ENCODE measurements at places on chromosomes 5 and 9.

DNA sequence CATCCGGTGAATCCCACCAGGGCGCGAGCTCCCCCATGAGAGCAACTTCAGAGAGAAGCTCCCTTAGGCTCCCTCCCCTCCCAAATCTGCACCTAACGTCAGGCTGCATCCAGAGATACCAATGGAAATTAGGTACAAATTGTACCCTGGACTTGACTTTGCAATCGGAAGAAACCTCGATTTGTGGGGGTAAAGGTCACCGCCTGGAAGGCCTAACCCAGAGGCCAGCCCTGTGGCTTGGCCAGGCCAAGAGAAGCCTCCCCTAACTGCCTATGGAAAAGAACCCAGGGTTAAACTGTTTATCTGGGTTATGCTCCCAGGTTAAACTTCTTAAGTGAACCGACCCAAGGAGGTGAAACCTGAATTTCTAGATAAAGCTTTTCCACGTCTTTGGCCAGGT is 80.4 kb downstream of the GTF3C4 start:
- no peak overlapping the region for H3K27ac ChIP-seq
- peaks cover 7% of the 10 kb centered on the region for H3K27me3 ChIP-seq
- H3K36me3 ChIP-seq, result no peaks in the 10 kb centered on the region
- H3K4me3 ChIP-seq, result no peak overlapping the region
- no peak for DNase-seq
- no peaks in the 10 kb centered on the region for H3K4me1 ChIP-seq

DNA sequence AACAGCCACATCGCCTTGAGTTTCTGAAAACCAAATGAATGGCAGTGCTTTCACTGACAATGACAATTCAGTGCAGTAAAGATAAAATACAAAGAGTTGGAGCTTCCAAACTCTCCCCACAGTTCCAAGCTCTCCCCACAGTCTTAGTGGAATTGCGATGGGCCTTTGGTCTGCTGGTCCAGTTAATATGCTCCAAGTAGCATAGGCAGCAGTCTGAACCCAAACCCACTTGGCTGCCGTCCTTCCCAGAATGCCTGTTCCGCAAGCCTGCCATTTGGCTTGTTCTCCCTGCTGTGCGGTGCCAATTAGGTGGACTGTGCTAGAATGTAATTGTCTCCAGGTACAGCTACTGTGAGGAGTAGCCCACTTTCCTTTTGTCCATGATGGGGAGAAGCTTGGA is 250.1 kb downstream of the GOLPH3 start:
- no peaks in the 10 kb centered on the region for H3K4me1 ChIP-seq
- no peak overlapping the region for H3K4me3 ChIP-seq
- DNase-seq, result no peak
- no peaks in the 10 kb centered on the region for H3K27me3 ChIP-seq
- no peaks in the 10 kb centered on the region for H3K36me3 ChIP-seq

DNA sequence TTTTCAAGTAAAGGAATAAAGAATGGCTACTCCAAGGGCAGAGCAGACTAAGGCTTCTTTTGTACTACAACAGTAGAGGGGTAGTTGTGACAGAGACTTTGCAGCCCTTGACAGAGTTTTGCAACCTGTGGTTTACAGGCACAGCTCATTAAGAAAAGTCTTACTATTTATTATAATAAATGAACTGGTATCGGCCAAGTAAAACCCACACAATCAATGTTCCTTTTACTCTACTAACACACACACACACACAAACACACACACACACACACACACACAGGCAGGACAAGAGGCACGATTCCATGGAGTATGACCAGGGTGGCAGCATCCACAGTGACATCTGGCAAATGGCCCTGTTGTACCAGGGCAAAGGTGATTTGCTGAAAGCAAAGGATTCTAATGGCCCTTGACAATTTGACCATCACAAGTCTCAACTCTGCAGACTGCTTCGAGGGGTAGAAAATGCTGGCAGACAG is 59.1 kb upstream of the GOLPH3 start:
- no peak overlapping the region for H3K4me3 ChIP-seq
- no peak for DNase-seq
- H3K27ac ChIP-seq, result no peak overlapping the region
- peaks cover 46% of the 10 kb centered on the region for H3K36me3 ChIP-seq

DNA sequence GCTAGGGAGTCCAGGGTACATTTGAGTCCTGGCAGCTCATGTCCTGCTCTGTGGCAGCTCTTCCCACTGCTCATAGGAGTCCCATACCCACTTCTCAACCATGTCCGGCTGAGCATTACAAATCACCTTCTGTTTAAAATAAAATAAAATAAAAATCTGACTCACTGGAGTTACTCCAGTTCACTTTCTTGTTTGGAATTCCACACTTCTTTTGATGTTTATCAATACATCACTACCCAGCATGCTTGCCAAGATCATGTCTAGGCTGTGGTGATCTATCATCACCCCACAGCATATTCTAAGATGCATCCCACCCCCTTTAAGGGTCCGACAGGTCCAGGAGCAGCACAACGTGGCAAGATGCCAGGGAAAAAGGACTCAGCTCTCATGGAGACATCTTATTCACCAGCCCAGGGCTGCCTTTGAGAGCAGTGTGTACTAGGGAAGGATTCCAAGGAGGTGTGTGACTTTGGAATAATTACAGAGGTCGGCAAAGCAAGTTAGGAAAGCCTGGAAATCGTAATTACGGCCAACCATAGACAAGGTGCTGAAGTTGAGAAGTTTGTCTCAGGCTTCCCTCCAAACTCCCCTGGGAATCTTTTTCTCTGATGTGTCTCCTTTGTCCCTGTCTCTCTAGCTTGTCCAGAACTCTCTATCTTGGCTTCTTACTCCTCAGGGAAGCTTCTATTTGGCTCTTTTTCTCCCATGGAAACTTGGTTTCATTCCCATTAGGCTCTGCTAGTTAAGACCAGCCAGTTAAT is 111.4 kb upstream of the SLC1A3 start:
- no peak overlapping the region for H3K27ac ChIP-seq
- H3K27me3 ChIP-seq, result no peaks in the 10 kb centered on the region
- DNase-seq, result no peak
- H3K4me1 ChIP-seq, result no peaks in the 10 kb centered on the region

- no peak overlapping the region for H3K27ac ChIP-seq
- DNase-seq, result no peak
- H3K27me3 ChIP-seq, result peaks cover 12% of the 10 kb centered on the region
- H3K4me1 ChIP-seq, result peaks cover 33% of the 10 kb centered on the region
- no peaks in the 10 kb centered on the region for H3K36me3 ChIP-seq
- H3K4me3 ChIP-seq, result no peak overlapping the region
These were observed 9.7 kb downstream of the DCANP1 start for GRCh38 chr5:135437422-135437795.

- H3K27me3 ChIP-seq, result no peaks in the 10 kb centered on the region
- no peak overlapping the region for H3K27ac ChIP-seq
- H3K36me3 ChIP-seq, result no peaks in the 10 kb centered on the region
- H3K4me3 ChIP-seq, result no peak overlapping the region
- no peak for DNase-seq
- H3K4me1 ChIP-seq, result peaks cover 12% of the 10 kb centered on the region
These were observed 35.1 kb upstream of the EXOC3 start for GRCh38 chr5:407801-408268.

GRCh38 chr5:136028090-136028489 is 698 bp upstream of the TGFBI start:
- no peak for DNase-seq
- no peak overlapping the region for H3K4me3 ChIP-seq
- no peaks in the 10 kb centered on the region for H3K27me3 ChIP-seq
- H3K4me1 ChIP-seq, result no peaks in the 10 kb centered on the region

- H3K4me3 ChIP-seq, result no peak overlapping the region
- H3K36me3 ChIP-seq, result no peaks in the 10 kb centered on the region
- H3K27ac ChIP-seq, result no peak overlapping the region
- DNase-seq, result no peak
- no peaks in the 10 kb centered on the region for H3K4me1 ChIP-seq
These were observed 369.6 kb downstream of the CYLC2 start for GRCh38 chr9:103364753-103365152.

- no peak overlapping the region for H3K27ac ChIP-seq
- no peaks in the 10 kb centered on the region for H3K36me3 ChIP-seq
- H3K27me3 ChIP-seq, result no peaks in the 10 kb centered on the region
- DNase-seq, result no peak
These were observed 159.2 kb downstream of the ZNF608 start for GRCh38 chr5:124587280-124587679.

- H3K36me3 ChIP-seq, result no peaks in the 10 kb centered on the region
- H3K27ac ChIP-seq, result no peak overlapping the region
- no peaks in the 10 kb centered on the region for H3K4me1 ChIP-seq
- DNase-seq, result no peak
- H3K27me3 ChIP-seq, result no peaks in the 10 kb centered on the region
These were observed 42.7 kb downstream of the WDR36 start for GRCh38 chr5:111134864-111135263.

DNA sequence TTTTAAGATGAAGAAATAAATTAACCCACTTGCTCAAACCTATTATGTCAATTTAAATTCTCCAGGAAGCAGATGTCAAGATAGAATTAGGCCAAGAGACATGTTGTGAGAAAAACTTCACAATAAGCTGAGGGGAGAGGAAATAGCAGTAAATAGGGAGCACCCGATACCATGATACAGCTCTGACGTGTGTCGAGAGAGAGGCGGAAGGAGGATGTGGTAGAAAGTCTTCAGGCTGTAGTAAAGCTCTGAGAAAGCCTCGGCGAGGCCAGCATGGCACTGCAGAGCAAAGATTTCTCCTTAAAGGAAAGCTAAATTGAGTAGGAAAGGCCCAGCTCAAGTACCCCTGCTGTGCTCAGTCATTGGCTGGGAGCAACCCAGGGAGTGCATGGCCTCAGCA is 6.0 kb upstream of the PUM3 start:
- no peak overlapping the region for H3K4me3 ChIP-seq
- no peaks in the 10 kb centered on the region for H3K27me3 ChIP-seq
- H3K27ac ChIP-seq, result no peak overlapping the region
- H3K4me1 ChIP-seq, result peaks cover 4% of the 10 kb centered on the region
- no peak for DNase-seq

DNA sequence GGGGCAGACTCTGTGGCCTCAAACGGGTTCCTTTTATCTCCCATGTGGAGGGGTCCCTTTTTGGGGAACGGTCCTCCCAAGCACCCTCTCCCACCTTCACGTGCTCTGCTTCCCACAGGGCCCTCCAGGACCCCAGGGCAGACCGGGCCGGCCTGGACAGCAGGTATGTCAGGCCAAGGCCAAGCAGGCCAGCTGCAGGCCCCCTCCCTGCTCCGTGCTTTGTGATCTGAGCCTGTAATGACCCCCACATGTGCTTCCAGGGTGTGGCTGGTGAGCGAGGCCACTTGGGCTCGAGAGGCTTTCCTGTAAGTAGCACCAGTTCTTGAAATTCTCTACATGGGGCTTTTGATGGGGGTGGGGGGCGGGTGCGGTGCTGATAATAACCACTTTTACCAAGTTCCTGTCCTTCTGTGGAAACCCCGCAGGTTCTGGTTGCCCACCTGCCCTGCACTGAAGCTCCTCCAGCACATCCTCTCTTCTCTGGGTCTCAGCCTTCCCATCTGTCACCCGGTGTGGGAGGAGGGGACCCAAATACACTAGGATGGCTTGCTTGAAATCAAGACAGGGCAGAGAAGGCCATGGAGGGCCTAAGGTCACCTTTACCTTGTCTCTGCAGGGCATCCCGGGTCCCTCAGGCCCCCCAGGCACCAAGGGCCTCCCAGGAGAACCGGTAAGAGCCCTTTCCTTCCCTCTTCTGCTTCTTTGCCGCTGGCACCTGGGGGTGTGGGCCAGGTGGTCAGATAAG is 57.9 kb upstream of the ORM1 start:
- no peaks in the 10 kb centered on the region for H3K36me3 ChIP-seq
- DNase-seq, result no peak
- H3K4me3 ChIP-seq, result no peak overlapping the region
- H3K27me3 ChIP-seq, result no peaks in the 10 kb centered on the region
- H3K4me1 ChIP-seq, result no peaks in the 10 kb centered on the region

DNA sequence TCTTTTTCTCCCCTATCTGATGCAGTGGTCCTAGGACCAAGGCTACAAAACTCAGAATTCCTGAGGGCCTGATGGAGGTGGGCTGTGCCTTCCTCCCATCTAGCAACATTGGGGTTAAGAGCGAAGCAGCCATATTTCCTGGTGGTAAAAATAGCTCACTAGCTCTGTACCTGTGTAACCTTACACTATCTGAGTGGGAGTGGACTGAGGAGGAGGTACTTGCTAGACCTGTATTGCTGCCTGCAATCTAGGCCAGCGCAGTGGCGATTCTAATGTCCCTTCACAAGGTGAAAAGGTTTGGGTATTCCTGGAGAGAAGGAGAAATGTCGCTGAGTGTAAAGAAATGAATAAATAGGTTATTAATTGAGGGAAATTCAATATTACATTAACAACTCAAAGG is 80.2 kb upstream of the LIFR start:
- no peak overlapping the region for H3K4me3 ChIP-seq
- H3K4me1 ChIP-seq, result no peaks in the 10 kb centered on the region
- no peak for DNase-seq
- H3K27ac ChIP-seq, result no peak overlapping the region

DNA sequence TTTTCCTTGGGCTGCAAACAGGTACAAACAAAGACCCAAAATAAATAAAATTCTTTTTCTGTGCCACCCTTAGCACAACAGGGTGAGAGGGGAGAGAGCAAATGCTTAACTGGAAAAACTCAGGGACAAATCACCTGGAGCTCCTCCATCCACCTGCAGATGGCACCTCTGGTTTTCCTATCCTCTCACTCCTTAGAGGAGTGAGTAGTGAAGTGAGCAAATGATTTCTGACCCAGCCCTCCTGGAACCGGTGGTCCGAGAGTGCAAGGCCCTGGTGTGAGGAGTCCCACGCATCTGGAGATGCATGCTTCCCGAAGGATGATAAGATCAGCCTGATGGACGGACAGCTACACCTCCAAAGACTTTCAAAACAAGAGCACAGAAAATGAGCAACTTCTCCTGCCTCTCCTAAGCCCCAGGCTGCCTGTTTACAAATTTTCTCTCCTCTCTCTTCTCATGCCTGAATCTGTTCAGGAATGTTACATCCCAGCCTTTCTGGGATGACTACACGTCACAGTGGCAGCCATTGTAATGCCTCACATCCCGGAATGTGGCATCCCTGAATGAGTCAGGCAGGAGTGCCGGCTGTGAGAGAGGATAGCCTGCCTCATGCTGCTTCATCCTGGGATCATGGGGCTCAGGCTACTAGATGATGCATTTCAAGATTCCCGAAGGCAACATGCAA is 86.4 kb downstream of the ADRB2 start:
- no peaks in the 10 kb centered on the region for H3K27me3 ChIP-seq
- DNase-seq, result no peak
- H3K4me1 ChIP-seq, result no peaks in the 10 kb centered on the region
- H3K36me3 ChIP-seq, result no peaks in the 10 kb centered on the region

DNA sequence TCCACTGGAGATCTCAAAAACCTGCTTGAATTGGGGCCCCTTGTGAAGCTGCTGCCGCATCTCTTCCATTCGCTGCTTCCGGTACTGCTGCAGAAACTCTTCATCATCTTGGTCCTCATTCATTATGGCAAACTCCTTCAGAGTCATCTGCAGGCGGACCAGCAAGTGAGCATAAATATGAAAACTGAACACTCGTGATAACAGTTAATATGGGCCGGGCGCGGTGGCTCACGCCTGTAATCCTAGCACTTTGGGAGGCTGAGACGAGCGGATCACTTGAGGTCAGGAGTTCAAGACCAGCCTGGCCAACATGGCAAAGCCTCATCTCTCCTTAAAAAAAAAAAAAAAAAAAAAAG is 7.9 kb downstream of the PDCL start:
- peaks cover 3% of the 10 kb centered on the region for H3K36me3 ChIP-seq
- DNase-seq, result no peak
- H3K4me1 ChIP-seq, result peaks cover 18% of the 10 kb centered on the region
- no peaks in the 10 kb centered on the region for H3K27me3 ChIP-seq

- no peaks in the 10 kb centered on the region for H3K27me3 ChIP-seq
- no peak for DNase-seq
- H3K4me3 ChIP-seq, result no peak overlapping the region
- no peak overlapping the region for H3K27ac ChIP-seq
- H3K4me1 ChIP-seq, result peaks cover 4% of the 10 kb centered on the region
- no peaks in the 10 kb centered on the region for H3K36me3 ChIP-seq
These were observed 42.9 kb downstream of the GLRX start for GRCh38 chr5:95779611-95780010.

Measured in B cell (primary cell).